ENCODE measurements at places on chromosomes 16 and 17.

GRCh38 chr17:68182011-68182306 lies 65.9 kb upstream of the AMZ2 start:
- DNase-seq: no peak

GRCh38 chr17:60311936-60312335 lies 80.0 kb downstream of the USP32 start:
- DNase-seq: peak; percentile 70

DNA sequence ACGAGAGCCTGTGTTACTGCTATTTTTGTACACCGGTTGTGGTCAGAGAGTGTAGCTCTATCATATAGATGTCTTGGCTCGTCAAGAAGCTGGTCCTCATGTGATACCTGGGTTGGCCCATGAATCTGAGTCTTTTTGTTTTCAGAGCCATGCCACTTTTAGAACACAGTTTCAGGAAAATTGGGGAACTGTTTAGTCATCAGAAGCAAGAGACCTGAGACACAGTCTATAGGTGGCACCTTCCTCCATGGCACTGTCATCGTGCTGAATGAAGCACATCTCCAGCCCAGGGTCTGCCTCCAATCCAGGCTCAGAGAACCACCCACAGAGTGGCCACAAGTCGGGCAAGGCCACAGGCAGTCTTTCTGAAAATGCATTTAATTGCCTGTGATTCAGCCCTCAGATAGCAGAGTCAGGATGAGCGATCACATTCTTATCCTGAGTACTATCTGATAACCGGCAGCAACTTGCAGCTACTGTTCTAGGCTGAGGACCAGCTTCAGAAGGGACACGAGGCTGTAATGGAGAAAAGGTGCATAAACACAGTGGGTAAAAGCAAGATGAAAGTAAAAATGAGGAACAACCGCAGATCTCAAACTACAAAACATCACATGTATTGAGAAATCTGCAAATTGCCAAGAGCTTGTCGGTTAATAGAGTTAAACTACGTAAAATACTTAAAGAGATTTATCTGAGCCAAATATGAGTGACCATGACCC lies 14.2 kb upstream of the HAPSTR1 start:
- DNase-seq: peak; percentile 90

- DNase-seq: peak; percentile 48
Measured at GRCh38 chr16:64094181-64094965, 1027.5 kb downstream of the CDH11 start.

DNA sequence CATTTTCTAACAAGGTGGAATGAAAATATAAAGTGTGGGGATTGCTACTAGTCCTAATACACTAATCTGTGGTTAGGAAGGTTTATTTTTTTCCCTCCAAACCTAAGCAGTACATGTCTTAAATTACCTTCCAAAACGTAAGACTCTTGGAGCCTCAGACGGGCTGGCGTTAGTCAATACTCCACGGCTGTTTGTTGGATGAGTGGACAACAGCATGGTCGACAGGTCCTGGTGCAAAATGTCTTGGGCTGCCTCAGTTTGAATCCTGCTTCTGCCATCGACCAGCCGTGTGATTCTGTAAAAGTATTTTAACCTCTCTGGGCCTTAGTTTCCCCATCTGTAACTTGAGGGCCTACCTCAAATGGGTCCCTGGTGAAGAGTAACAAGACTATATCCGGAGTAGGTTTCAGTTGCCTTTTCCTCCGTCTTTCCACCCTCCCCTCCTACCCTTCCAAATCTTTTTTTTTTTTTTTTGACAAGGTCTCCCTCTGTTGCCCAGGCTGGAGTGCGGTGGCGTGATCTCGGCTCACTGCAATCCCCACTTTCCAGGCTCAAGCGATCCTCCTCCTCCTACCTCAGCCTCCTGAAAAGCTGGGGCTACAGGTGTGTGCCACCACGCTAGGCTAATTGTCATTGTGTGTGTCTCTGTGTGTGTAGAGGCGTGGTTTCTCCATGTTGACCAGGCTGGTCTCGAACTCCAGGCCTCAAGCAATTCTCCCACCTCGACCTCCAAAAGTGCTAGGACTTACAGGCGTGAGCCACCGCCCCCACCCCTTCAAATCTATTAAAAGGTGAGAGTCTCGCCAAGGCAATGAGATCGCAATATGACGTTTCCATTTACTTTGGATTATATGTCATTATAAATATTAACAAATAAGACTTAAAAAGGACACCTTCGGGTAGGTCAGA lies 5.8 kb downstream of the SCGB1C2 start:
- no peak for DNase-seq

DNA sequence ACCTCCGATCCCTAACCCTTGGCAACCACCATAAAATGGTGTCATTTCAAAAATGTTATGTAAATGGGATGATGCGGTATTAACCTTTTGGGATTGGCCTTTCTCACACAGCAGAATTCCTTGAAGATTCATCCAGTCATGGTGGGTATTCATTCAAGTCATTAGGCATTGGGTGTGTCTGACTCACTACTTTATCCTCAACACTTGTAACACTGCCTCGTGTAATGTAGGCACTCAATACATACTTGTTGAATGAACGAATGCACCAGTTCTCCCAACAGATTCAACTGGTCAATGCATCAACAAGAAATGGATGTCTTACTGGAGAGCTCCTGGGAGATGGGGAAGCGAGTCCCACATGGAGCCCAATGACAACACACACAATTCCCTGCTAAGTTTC lies 21.8 kb upstream of the GAN start:
- DNase-seq: no peak

- DNase-seq: no peak
Measured at GRCh38 chr17:74282587-74283370, 8.7 kb downstream of the DNAI2 start.

GRCh38 chr17:40697297-40697696 lies 6.3 kb downstream of the KRT24 start:
- no peak for DNase-seq

- DNase-seq: no peak
Measured at GRCh38 chr17:57388131-57388725, 131.9 kb downstream of the MSI2 start.

- no peak for DNase-seq
Measured at GRCh38 chr16:49195237-49195548, 86.4 kb downstream of the CBLN1 start.

DNA sequence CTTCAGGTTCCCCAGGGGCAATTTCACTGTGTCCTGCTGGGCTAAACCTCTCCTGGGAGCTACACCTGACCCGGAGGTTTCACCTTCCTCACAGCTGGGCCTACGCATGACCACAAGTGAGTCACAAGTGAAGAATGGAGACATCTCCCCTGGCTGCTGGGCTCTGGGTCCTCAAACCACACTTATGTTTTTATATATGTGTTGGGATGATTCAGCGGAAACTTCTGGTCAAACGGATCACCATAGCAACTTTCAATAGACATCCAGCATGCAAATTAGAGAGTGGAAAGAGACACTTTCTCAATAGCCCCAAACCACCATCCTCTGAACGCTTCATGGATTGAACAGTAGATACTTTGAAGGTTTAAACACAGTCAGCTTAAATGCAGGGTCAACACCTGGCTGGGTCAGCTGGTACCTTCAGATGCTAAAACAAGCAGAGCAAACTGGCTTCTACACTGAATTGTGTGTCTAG lies 28.0 kb upstream of the MAF start:
- peak; percentile 48 for DNase-seq

GRCh38 chr16:70692873-70693671 lies 7.2 kb upstream of the MTSS2 start:
- DNase-seq: peak; percentile 57

GRCh38 chr16:14268073-14268472 lies 197.0 kb downstream of the MRTFB start:
- DNase-seq: no peak

GRCh38 chr17:32783602-32784001 lies 93.3 kb downstream of the MYO1D start:
- DNase-seq: peak; percentile 61

DNA sequence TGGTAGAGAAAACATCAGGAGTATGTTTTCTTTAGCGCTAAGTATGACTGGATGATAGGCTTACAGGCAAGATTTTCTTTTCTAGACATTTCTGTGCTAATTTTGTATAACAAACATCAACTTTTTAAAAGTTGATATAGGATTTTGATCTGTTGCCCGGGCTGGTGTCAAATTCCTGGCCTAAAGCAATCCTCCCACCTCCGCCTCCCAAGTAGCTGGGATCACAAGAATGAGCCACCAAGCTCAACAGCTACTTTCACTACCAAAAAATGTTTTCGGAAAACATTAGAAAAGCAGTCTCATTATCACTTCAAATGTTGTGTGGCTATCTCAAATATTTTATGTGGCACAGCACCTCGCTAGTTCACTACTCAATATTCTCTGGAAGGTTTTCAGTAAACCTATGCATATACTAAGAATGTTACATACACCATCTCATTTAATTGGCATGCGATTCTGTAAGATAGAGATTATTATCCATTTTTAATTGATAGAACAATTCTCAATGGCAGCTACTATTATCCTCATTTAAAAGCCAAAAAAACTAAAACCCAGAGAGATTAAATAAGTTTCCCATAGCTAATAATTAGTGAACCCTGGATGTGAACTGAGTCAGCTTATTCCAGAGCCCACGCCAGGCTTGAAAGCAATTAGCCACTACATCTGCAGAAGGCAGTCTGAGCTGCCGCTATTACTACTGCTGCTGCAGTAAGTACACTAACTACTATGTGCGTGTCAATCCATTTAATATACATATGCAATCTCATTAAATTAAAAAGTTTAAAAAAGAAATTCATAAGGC lies 41.7 kb downstream of the CREBBP start:
- no peak for DNase-seq

DNA sequence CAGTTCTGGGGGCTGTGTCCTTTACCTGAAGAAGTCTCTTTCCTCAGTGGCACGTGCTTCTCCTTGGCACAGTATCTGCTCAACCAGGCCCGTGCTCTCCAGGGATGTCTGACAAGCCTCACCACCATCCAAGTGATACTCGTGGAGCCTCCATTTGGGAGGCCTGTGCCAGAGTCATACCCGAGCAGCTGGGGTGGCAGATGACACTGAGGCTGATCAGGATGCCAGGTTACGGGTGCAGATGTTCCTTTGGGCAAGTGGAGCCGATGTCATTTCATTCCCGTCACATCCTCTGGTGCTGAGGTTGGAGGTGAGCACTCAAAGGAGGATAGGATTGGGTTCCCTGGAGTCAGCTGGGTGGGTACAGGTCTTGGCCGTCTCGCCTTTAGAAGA lies 87.2 kb downstream of the KSR1 start:
- DNase-seq: no peak

DNA sequence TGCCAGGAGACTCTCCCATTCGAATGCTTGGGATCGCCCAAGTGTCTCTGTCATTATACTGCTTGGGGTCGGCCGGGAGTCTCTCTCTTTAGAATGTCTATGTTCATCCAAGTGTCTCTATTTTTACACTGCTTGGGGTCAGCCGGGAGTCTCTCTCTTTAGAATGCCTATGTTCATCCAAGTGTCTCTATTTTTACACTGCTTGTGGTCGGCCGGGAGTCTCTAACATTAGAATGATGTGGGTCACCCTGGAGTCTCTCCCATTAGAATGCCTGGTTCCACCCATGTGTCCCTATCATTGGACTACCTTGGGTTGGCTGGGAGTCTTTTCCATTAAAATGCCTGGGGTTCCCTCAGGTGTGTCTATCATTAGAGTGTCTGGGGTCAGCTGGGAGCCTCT lies 2230.4 kb downstream of the TP53TG3F start:
- DNase-seq: no peak

DNA sequence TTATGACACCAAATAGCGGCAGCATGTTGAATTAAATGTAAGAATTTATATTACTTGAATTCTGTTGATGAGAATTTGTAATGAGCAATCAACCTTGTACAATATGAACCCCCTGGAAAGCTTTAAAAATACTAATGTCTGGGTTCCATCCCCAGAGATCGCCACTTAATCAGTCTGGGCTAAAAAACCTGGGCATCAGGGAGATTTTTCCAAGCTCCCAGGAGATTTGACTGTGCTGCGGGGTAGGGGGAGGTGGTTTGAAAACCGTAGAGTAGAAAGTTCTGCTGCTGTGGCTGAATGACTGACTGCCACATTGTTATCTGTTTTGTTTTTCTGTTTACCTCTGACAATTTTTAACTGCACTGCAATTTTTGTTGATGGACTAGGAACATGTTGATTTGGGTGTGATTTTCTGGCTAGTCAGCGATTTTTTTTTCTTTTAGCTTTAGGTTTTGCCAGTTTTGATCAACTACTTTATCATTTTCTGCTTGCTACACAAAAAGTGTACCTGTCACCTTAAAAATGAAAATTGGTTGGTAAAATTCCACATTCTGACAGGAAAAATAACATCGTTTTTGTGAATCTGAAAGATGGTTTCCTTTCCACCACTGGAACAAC lies 79.3 kb downstream of the PCTP start:
- no peak for DNase-seq

DNA sequence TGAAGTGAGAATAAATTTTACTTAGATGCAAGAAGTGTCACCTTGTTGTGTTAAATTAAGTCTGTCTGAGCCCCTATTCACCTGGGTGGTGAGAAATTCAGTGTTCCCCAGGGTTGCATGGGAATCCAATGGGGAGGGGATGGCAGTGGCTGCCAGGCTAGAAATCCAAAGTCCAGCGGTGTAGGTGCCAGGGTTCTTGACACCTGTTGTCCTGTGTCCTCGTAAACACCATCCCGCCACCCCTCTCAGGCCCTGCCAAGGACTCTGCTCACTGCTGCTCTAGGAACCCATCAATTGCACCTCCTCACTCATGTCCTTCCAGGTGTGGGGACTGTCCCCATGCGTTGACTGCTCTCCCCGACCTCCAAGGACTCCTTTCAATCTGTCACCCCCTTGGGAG lies 58.9 kb downstream of the CACNG5 start:
- DNase-seq: no peak

DNA sequence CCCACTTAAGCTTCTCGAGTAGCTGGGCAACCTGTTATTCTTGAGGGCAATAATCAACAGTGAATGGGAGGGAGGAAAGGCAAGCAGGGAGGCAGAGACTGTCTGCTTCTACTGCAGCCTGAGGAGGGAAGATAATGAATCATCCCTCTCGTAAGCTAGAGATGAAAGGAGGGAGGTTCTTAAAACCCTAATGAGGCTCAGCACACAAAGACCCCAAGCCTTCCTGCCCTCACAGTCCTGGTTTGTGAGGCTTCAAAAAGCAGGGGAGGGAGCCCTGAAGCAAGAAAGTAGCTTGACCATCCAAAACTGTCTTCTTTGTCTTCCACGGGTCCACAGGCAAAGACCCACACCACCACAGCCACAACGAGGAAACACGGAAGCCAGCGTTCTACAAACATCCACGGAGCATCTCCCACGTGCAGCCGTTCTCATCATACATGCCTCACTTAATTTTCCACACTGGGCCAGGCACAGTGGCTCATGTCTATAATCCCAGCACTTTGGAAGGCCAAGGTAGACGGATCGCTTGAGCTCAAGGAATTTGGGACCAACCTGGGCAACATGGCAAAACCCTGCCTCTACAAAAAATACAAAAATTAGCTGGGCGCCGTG lies 1.8 kb downstream of the PIK3R5 start:
- DNase-seq: no peak

GRCh38 chr16:2003827-2004641 lies 5.6 kb downstream of the ZNF598 start:
- peak; percentile 77 for DNase-seq

GRCh38 chr16:88880226-88881006 lies 14.0 kb upstream of the PABPN1L start:
- DNase-seq: no peak

All from fibroblast of skin of right quadriceps (primary cell).